Activated T-cell treated with anti-CD3 and anti-CD28 coated beads for 24 hours (primary cell): ENCODE measurements at places on chromosomes 16 and 17.
A peak's percentile ranks its signal among the peaks of the same experiment; 100 is the strongest.

DNA sequence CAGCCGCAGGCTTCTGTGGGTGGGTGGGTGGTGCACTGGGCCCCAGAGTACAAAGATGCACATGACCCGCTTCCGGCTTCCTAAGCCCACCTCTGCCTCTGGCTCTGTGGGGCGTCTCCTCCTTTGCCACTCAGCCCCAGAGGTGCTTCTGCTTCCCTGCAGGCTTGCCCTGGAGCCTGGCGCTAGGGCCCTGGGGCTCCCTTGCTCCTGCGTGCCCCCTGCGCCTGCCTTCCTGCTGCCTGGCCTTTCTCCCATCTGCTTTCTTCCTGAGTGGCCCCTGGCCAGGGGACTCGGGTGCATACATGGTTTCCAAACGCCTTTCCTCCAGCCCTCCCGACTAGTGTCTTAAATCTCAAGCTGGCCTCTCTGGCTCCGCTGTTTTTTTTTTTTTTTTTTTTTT lies 3.4 kb downstream of the WWOX start:
- no peak for DNase-seq

GRCh38 chr17:59373882-59374495 lies 42.5 kb downstream of the YPEL2 start:
- no peak for DNase-seq

DNA sequence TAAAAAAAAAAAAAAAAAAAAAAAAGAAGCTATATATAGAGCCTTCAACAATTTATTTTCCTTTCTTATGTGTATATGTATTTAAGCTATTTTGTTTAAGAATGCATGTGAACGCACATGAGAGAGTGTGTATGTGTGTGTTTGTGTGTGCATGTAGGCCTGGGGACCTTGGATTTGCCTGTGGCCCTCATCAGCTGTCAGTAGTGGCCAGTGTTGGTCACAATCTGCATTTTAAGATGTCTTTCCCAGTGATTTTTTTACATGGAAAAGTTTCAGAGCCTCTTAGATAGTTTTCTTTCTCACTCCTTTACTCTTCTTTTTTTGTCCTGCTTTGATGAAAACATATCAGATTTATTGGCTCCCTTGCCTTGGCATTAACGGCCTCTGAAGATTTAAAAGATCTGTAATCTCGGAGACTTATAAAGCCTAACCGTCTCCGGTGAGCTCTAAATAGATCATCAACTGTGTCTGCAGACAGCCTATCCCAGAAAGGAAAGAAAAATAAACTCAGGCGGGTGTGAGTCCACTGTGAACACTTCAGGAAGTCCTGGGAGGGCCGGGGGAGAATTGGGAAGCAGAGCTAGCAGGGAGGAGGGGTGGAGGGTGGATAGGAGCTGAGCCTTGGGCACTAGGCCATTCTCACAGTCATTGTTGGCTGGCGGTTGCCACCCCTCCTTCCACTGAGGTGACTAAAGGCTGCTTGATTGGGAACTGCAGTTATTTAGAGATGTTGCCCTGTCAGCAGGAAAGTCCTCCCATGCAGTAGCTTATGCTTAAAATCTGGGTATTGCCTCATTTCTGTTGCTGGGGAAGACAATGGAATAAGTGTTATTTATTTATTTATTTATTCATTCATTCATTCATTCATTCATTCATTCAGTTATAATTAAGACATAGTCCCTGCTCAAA lies 86.8 kb downstream of the WWP2 start:
- no peak for DNase-seq

DNA sequence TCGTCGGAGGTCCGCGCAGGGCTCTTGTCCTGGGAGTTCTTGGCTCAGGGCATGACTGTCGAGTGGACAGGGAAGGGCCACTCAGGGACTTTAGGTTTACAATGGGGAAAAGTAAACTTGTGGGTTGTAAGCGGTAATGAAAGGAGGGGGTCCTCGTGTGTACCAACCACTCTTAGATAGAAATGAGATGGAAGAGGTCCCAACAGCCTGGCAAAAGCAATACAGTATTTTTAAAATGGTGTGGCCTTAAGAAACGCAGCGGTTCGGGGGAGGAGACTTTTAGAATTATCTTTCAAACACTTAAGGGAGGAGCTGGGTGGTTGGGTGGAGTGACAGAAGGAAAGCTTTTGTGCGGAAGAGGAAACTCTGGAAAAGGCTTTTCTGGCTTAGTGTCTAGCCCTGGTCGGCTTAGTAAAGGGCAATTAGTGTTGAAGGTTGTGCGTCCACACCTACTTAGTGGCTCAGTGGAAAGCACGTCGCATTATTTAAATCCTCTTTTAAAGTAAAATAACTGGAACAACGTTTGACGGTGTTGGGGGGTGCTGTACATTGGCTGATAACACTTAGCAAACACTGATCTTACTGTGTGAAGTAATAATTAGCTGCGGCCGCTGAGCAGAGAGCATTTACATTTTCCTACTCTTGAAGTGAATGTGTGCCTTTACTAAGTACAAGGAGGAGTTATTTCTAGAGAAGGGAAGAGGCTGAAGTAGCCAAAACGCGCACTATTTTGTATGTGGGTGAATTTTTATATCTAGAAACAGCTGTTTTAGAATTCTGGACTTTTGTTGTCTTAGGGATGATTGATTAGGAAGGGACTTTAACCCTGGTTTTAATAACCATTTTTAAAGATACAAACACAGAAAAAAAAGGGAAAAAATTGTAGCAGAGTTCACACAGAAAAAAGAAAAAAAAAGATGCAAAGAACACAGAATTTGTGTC lies 1.0 kb downstream of the WSB1 start:
- peak; percentile 19 for DNase-seq

DNA sequence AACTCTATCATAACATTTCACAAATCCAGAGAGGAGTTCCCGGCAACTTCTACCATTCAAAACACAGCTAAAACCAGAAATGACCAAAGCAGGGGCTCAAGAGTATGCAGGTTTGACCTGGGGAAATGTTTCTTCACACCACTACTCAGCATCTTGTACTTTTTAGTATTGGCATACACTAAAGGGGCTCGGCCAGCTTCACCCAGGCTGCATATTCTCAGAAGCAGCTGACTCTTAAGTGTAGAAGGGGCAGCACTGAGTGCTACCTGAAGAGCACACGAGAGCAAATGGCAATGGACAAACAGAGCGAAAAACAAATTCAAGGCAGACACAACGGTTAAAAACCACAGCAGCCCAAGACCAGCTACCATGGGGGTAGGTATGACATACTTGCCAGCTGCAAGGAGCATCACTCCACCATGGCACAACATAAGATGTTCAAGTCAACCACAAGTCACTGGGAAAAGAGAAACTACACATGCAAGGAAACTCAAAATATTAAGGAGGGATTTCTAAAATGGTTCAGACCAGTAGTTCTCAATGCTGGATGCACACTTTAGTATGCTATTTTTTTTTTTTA lies 34.4 kb downstream of the N4BP1 start:
- no peak for DNase-seq

- no peak for DNase-seq
Observed at GRCh38 chr17:81858170-81858966, 2.0 kb downstream of the P4HB start.

- no peak for DNase-seq
Observed at GRCh38 chr17:6512552-6512951, 43.8 kb downstream of the PITPNM3 start.

DNA sequence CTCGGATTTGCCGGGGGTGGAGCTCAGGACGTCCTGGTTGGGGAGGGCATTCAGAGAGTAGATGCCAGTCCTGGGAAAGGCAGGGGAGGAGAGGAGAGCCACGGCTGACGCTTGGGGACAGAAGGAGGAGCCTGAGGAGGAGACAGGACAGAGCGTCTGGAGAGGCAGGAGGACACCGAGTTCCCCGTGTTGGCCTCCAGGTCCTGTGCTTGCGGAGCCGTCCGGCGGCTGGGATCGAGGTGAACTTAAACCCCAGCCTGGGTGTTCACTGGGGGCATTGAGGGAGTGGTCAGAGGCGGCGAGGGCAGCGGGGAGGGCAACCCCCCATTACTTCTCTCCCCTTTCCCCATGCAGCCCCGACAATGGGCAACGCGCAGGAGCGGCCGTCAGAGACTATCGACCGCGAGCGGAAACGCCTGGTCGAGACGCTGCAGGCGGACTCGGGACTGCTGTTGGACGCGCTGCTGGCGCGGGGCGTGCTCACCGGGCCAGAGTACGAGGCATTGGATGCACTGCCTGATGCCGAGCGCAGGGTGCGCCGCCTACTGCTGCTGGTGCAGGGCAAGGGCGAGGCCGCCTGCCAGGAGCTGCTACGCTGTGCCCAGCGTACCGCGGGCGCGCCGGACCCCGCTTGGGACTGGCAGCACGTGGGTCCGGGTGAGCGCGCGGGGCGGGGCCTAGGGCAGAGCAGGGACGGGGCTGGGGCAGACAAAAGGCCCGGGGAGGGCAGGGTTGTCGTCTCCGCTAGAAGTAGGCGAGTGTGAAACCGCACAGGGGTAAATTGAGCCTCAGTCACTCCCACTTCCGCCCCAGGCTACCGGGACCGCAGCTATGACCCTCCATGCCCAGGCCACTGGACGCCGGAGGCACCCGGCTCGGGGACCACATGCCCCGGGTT lies 3.7 kb downstream of the NOL3 start:
- no peak for DNase-seq

DNA sequence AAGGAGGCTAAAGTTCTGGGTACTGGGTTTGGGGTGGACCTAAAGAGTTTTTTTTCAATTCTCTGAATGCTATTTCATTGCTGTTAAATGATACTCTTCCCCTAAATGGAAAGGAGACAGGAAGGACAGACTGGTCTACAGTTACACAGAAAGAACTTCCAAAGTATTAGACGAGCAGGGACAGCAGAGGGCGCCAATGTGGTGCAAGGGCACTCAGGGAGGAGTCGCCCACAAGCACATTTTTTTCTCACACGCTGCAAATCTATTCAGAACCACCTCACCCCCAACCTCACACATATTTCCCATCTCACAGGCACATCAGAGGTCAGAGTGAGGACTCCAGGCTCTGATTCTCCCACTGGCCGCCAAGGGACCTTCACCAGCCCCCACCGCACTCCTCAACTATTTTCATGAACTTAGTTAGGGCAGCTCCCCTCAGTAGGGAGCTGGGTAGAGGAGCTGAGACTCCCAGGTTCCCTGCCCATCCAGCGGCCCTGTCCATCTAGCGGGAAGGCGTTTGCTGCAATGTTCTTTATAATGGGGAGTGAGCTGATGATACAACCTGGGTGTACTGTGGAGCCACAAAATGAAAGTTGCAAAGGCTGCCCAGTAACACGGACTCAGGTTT lies 6.8 kb upstream of the CA4 start:
- DNase-seq, result peak; percentile 73

DNA sequence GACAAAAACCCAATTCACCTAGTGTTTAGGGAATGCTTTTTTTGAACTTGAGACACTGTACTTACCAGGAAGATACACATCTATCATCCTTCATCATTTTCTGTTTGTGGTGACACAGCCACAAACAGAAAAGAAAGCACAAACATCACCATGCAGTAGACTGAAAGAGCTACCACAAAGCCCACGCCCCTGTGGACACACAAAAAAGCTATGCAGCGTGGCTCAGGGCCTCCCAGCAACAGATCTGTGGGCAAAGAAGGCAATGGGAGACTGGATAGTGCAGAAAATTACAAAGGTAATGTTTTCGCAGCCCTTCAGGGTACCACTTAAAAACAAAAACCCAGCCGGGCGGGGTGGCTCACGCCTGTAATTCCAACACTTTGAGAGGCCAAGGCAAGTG lies 9.6 kb downstream of the COTL1 start:
- no peak for DNase-seq

GRCh38 chr17:39928858-39929645 lies 1.5 kb downstream of the LRRC3C start:
- no peak for DNase-seq
